ENCODE measurements at places on chromosomes 6 and 20.

- no peak for DNase-seq
Observed at GRCh38 chr20:62463651-62464424, 12.0 kb downstream of the GATA5 start.

GRCh38 chr20:46713957-46714834, 4.7 kb downstream of the SLC2A10 start:
- no peak for DNase-seq

- DNase-seq = no peak
Observed at GRCh38 chr6:3738381-3739131, 13.0 kb downstream of the PXDC1 start.

- no peak for DNase-seq
Observed at GRCh38 chr6:25411316-25411950, 132.3 kb downstream of the CARMIL1 start.

DNA sequence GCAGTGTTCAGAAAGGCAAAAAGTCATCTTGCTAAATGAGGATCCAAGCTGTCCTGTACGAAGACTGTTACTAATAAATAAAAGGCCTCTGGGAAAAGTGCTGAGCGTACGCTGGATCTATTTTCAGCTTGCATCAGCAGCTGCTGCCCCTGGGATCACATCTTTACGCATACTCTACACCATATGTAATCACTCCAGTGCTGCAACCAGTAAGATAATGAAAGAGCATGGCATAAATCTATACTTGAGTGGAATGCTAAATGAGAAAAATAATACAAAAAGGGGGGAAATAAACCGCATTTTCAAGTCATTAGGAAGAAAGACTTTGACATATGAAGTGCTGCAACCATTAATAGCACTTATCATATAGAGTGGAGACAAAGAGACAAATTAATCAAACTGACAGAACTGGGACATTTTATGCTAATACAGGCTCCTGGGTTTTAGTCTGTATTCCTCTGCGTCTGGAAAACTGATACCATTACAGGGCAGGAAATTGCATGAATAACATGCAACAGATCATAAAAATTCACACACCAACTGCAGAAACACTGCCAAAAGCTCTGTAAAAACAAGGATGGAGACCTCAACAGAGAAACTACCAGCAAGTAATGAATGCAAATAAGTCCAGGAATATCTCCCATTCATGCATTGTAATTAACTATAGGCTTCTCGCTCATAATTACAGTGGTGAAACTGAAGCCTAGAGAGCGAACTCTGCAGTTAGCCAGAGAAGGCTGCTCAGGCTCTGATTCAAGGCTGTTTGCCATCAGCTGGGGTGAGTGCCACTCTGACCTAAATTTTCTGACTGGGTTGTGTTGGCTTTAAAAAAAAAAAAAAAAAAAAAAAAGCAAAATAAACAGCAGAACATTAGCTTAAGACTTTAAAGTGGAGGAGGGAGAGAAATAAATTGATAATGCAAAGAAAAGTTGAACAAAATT, 83.8 kb downstream of the GJA10 start:
- no peak for DNase-seq

Data from stimulated activated effector memory CD8-positive, alpha-beta T cell treated with anti-CD3 and anti-CD28 coated beads, Interleukin-12 subunit alpha, Interleukin-12 subunit beta, amount 100 ng/mL, for 72 hours (primary cell).